ENCODE measurements at places on chromosomes 16 and 17.

GRCh38 chr17:56939869-56940484 lies 20.9 kb downstream of the COIL start:
- peak; percentile 54 for DNase-seq

DNA sequence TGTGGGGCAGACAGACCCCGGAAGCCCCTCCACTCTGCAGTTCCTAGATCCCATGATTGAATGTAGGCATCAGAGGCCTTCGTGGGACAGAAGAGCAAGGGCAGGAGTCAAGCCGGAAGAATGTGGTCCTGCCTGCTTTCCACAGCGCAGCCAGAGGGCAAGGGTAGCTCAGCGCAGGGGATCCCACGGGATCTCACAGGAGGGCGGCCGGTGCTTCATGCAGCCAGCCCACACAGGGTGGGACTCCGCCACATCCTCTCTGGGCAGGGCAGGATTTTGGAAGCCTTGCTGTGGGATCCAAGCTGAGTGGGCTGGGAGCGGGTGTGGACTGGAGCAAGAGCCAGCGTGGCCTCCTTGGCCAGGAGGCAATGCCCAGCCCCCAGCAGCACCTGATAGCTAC lies 13.0 kb downstream of the KATNB1 start:
- no peak for DNase-seq

- DNase-seq: no peak
Observed at GRCh38 chr16:87276091-87276701, 41.0 kb downstream of the C16orf95 start.

DNA sequence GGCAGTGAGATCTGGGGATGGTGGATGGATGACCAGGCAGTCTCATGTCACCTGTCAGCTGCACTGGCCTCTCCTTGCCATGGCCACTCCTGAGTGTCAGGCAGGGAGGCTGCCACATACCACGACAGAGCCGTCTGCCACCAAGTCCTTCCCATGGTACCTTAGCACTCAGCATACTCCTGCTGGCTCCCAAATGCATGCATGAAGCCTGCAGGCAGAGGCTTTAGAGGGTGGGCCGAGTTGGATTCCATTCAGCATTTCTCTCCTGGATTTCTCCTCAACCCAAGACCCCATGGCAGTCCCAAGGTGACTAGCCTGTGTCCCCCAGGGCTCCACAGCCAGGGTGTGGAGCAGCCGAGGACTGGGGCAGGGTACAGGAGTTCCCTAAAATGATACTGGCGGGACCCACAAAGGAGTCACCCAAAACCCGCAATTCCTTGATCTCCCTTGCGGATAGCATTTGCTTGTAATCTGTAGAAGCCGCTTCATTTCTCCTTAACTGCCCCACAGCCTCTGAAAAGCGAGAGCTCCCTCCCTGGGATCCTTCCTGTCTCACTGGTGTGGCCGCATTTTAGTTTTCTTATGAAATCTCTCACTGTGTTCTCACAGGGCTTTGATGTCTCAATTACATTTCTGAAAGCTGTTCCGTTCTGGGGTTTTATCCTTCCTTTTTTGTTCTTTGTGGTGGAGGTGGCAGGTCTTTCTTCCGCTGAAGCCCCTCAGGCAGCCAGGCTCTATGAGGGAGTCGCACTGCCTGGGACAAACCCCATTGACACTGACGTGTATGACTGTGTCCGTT lies 141.4 kb downstream of the SOCS1 start:
- no peak for DNase-seq

DNA sequence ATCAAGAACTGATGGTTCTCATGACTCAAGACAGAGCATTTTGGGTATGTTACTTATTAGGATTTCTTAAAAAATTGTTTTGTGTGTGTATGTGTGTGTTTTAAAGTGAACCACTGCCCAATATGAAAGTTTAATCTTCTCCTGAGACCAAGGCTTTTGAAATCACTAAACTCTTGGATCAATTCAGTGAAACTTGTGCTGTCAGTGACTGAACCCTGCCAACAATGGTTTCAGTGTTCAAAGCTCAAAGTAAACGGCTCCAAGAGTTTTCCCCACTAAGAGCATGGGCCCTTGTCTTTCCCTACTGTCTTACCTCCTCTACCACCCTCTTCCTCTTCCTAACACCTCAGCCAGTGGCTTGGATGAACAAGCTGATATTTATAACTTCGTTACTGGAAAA lies 22.0 kb downstream of the NFE2L1 start:
- no peak for DNase-seq

DNA sequence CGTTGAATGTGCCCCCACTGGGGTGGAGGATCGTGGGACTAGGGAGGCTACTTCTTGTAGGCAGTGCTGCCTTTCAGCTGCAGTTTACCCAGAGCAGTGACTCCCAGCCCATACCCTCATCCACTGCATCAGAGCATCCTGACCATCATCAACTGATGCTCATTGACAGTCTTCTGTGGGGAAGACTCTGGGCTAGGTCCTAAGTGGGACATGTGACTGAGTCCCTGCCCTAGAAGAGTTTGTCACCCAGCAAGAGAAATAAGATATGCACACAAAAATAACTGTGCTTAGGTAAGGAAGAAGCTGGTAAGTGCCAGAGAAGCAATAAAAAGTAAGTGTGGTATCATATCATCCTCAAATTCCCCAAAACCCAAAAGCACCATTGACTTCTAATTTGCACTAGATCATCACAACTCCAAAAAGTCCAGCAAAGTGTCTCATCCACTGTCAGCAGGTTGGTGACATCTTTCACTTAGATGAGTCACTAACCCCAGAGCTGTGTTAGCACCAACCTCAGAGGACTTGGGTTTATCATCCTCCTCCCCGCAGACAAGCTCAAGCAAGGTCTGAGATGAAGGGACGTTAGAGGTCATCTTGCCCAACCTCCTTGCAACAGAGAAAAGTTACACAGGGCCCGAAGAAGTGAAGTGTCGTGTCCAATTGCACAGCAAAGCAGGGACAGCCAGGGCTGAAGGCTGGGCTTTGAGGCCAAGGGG lies 99.0 kb downstream of the CCDC182 start:
- no peak for DNase-seq

GRCh38 chr17:14641117-14641516 lies 340.2 kb downstream of the HS3ST3B1 start:
- DNase-seq: no peak

DNA sequence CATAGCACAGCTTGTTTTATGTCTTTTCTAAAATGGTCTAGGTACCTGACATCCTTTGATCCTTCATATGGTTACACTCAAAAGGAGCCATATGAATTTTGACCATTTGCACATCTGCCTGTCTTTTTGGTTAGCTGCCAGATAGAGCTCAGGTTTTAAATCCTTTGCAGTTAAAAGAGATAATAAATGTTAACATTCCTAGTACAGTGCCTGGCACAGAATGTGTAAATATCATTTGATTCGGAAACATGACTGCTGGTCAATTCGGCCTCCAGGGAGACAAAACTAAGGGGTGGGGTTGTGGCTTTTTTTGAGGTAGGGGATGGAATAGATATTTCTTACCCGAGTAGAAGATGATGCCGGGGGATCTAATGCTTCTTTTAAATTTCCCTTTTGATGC lies 64.2 kb downstream of the FTO start:
- DNase-seq: no peak

GRCh38 chr17:67784364-67785121 lies 40.8 kb upstream of the BPTF start:
- no peak for DNase-seq

- no peak for DNase-seq
Observed at GRCh38 chr16:15985144-15985543, 35.7 kb downstream of the ABCC1 start.

- peak; percentile 90 for DNase-seq
Observed at GRCh38 chr17:78142119-78142861, 3.9 kb upstream of the C17orf99 start.

GRCh38 chr17:794876-795275 lies 12.7 kb downstream of the MRM3 start:
- DNase-seq: peak; percentile 38

DNA sequence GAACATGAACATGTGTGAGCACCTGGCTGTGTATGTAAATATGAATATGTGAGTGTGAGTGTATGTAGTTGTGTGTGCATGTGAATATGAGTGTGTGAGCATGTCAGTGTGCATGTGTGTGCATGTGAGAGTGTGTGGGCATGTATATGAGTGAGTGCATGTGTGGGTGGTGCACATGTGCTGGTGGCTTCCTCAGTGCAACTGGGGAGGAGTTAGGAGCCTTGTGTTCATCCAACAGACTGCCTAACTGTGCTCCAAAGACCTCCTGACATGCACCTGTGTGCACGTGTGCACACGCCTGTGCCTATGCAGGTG lies 1.4 kb downstream of the TMEM235 start:
- DNase-seq: no peak

DNA sequence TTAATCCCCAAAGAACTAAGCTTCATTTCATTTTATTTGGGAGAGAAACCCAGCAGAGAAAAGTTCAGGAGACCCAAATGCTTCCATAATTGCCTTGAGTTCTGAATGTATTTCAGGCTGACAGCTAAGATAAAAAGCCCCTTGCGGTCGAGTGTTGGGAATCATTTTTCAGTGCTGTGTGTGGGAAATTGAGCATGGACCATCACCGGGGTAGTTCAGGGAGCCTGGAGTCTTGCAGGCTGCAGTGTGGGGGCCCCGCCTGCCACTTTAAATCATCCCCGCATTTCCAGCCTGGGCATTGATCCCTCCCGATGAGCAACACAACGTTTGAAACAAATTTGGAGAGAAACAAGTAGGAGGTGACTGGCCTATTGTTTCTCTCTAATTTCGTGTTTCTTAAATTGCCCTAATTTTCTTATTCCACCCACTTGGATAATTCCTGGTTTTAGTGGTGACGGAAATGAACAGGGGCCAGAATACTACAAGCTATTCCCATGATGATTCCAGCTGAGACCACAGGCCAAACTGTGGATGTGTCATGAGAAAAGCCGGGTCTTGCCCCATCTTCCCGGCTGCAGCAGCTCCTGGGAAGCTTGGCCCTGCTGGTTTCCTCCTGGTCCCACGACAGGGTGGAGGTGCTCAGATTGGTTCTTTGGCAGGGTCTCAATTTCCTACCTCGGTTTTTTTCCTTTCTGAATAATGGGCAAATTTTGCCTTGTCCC lies 75.1 kb downstream of the FOXL1 start:
- no peak for DNase-seq

GRCh38 chr16:49468611-49469310 lies 95.2 kb downstream of the C16orf78 start:
- no peak for DNase-seq
